ENCODE measurements at places on chromosomes 12 and 14.

- no peak for DNase-seq
Measured at GRCh38 chr12:58757422-58757821, 162.9 kb downstream of the LRIG3 start.

DNA sequence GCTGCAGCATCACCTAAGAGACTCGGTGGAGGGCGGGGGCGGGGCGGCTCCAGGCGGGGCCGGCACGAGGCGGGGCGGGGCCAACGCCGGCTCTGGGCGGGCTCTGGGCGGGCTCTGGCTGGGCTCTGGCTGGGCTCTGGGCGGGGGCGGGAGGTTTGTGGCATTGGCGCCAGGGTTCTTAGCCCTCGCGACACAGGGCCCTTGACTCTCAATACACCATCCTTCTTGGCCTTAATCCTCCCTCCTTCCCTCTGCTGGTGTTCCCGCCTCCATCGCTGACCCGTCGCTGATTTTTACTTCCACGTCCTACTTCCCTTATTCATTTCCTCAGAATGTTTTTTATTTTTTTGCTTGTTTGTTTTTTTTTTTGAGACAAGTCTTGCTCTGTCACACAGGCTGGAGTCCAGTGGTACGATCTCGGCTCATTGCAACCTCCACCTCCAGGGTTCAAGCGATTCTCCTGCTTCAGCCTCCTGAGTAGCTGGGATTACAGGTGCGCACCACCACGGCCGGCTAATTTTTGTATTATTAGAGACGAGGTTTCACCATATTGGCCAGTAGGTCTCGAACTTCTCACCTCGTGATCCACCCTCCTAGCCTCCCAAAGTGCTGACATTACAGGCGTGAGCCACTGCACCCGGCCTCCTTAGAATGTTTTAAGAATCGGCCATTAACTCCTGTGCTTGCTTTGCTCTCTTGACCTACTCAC lies at the start of gene BLTP3B:
Gene BLTP3B, minus strand, starts transcription at position 24 of the 709 bp plus-strand sequence. CDS start 239 bp downstream, outside the sequence.
- peak; percentile 91 for DNase-seq

DNA sequence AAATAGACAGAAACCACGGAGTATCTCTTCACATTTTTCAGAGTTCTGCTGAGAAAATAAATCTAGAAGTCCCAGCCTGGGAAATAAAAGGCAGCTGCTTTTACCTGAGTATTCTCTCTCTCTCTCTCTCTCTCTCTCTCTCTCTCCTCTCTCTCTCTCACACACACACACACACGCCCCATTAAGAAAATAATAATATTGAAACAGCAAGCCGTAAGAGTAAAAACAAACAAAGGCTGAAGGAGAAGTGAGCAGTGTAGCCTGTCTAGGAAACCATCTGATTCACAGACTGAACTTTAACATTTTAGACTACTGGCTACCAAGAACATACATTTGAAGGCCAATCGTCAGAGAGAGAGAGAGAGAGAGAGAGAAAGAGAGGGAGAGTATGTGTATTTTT lies 8.4 kb downstream of the PTHLH start:
- no peak for DNase-seq

GRCh38 chr12:53173085-53173715 lies 7.3 kb upstream of the ZNF740 start:
- no peak for DNase-seq

DNA sequence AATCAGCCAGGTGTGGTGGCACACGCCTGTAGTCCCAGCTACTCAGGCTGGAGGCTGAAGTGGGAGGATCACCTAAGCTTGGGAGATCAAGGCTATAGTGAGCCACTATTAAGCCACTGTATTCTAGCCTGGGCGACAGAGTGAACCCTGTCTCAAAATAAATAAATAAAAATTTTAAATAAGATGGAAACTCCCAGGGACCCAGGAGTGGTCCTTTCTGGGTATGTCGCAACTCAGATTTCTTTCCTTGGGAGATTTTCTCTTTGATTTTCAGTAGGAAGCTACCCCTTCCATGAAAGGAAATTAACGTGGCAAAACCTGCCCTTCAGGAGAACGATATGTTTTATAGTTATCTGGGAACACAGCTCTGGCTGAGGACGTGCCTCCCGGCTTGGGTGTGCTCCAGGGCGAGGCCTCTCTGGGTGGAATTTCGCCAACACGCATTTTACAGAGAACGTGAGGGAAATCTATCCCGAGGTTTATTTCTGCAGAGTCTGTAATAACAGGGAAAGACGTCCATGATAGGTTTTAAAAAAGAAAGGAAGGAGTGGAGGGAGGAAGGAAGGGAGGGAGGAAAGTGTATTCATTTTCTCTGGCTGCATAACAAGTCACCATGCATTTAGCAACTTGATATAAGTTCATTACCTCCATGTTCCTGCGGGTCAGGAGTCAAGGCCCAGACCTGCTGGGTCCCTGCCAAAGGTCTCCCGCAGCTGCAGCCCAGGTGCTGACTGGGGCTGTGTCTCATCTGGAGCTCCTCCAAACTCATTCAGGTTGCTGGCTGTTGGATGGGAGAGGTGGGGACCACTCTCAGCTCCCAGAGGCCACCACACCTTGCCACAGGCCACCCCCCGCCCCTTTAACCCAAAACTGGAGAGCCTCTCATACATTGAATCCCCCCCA lies 80.6 kb upstream of the GSC start:
- no peak for DNase-seq

DNA sequence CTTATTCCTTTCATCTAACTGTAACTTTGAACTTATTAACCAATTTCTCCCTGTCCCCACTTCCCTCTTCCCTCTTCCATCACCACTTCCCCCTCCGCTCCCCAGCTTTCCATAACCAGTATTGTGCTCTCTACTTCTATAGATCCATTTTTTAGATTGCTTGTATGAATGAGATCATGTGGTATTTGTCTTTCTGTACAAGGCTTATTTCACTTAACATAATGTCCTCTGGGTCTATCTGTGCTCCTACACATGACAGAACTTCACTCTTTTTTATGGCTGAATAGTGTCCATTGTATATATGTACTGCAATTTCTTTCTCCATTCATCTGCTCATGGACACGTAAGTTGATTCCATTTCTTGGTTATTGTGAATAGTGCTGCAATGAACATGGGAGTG lies 14.4 kb downstream of the ERP27 start:
- no peak for DNase-seq

DNA sequence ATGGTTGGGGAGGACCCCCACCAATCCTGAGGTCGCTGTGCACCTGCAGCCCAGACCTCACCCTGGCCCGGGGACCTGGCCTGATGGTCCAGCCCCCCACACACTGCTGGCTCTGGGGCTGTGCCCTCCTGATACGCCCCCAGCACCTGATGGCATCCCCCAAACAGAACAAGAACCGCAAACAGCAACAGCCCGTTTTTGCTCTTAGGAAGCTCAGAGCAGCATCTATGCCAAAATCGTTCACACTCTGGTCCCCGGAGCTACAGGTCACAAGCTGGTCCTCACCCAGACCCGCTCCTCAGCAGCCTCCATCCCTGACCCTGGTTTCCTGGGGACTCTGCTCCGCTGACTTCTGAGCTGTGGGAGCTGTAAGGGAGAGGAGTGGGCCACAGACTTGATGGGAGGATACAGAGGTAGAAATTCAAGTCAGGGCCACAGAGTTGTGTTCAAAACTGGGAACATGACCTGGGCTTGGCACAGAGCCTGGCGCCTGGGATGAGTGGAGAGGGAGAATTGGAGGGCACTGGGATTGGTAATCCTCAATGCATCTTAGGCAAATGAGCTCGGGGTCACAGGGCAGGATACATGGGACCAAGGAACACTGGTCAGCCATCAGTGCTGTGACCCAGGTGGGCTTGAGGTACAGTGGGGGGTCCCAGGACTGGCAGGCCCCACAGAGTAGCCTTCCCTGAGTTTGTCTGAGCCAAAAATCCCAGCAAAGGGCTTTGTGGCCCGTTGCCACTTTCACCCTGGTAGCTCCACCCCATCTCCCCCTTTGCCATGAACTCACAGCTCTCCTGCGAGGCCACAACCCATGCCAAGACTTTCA lies 170.9 kb upstream of the RTL1 start:
- DNase-seq = no peak

- DNase-seq = no peak
Measured at GRCh38 chr14:68012871-68013270, 193.3 kb downstream of the RAD51B start.

- no peak for DNase-seq
Measured at GRCh38 chr12:70638639-70639360, 1.6 kb upstream of the PTPRB start.

GRCh38 chr14:67536087-67536486 lies 3.0 kb downstream of the PLEKHH1 start:
- DNase-seq = no peak
